NCI-H1092 (cell line): ENCODE measurements at places on chromosomes 3 and 15.

GRCh38 chr3:128555098-128555825 lies 62.3 kb upstream of the GATA2 start:
- no peak for DNase-seq

DNA sequence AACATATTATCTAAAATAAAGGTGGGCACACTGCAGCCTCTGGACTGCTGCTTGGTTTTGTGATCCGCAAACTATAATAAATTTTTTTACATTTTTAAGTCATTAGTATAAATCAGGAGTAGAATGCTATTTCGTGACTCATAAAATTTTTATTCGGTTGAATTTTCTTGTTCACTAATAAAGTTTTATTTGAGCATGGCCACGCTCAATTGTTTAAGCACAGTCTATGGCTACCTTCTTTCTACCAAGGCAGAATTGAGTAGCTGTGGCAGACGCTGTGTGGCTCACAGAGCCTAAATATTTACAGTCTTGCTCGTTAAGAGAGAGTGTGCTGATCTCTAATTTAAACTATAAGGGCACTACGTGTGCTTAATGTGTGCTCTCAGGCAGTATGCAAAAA lies 28.9 kb downstream of the ROBO2 start:
- no peak for DNase-seq

GRCh38 chr3:150599611-150600297 lies 3.4 kb upstream of the SELENOT start:
- DNase-seq: no peak

DNA sequence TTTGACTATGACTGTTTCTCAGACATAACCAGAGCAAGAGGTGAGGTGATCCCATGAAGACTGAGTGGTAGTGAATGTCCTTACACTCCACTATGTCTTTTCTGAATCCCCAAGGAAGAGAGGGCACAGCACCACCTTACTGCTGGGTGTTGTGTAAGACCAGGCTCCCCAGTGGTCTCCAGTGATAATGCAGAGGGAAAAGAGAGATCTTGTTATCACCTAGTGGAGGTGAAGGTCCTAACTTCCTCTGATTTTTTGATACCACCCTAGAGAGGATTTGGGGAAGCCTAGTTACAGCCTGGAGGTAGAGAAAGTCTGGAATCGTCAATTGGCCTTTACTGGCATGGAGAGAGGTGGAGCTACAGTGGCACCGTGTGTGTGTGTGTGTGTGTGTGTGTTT lies 288.0 kb upstream of the BCHE start:
- DNase-seq: no peak

DNA sequence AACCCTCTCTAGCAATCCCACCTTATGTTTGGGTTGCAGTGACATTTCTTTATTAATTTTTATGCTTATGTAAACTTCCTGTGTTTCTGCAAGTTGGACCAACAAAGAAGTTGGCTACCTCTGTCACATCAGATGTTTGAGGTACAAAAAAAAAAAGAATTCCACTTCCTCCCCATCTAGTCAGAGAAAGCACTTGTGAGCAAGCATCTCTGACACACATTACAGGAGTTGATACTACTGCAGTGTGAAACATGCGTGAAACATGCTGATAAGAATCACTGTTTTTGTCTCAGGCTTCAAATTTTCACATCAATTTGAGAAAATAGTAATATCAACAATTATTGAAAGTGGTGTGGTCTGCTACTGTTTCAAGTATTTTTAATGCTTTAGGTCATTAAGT lies 1.3 kb downstream of the SCAANT1 start:
- no peak for DNase-seq

- no peak for DNase-seq
Measured at GRCh38 chr3:43723121-43723734, 32.5 kb downstream of the ABHD5 start.

- no peak for DNase-seq
Measured at GRCh38 chr15:28080386-28080785, 18.7 kb downstream of the OCA2 start.

GRCh38 chr3:66948838-66949237 lies 49.3 kb upstream of the KBTBD8 start:
- DNase-seq: no peak

GRCh38 chr15:55649058-55649423 lies 60.9 kb upstream of the PYGO1 start:
- DNase-seq: no peak

GRCh38 chr15:94411285-94411684 lies 179.9 kb downstream of the MCTP2 start:
- peak; percentile 76 for DNase-seq

DNA sequence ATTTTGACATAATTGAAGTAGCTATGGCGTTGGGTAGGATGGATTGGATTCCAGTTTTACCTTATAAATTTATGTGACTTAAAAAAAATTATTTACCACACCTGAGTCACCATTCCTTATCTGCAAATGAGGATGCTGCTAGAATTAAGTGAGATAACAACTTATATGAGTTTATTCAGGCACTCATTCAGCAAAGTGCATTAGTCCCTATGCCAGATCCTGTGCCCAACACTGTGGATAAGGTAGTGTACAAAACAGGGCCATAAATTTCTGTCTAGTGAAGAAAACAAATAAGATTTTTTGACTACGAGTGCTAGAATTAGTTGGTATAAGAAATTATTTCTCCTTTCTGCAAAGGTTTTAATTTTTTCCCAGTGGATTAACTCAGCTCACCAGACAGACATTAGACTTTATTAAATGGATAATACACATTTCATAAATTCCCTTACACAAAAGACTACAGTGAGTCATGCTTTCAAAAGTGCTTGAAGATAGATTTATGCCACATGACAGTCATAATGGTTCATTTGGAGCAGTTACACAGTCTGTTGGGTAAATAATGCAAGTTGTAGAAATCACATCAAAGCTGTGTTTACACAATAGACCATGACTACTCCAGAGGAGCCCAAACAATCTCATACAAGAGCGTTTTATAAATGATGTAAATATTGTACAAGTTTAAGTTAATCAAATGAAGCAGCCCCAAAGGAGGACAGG lies 129.9 kb upstream of the TGFBR2 start:
- DNase-seq: no peak

DNA sequence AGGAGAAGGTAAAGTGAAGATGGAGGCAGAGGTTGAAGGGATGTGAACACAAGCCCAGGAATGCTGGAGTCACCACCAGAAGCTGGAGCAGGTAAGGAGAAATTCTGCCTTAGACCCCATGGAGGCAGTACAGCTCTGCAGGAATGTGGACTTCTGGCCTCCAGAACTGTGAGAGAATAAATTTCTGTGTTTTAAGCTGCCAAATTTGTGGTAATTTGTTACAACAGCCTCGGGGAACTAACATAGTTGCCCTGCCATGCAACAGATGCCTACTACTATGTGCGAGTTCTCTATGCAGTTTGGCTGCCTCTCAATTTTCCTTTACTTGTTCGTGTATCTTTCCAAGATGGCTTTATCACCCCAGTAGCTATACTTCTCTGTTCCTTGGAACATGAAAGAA lies 394.1 kb downstream of the TUSC7 start:
- DNase-seq: no peak

- no peak for DNase-seq
Measured at GRCh38 chr3:179967622-179968021, 69.1 kb downstream of the PEX5L start.

DNA sequence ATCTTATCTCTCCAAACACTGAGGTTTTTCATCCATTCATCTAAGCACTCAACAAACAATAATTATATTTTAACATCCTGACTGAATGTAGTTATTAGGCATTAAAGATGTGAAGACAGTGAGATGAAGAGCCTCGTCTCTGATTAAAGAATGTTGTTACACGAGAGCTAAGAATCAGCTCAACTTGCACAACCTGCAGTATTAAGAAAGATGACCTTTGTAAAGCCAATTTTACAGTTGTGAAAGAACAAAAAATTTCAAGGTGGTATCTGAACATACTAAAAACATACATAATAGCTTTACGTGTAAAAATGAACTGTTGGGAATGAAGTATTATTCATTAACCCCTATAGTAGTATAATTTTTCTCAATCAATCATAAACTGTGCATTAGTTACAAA lies 12.8 kb downstream of the CLDN1 start:
- no peak for DNase-seq
